ENCODE measurements at places on chromosomes 4 and X. TPM values are rescaled to one million over a fixed set of nuclear protein-coding genes. Genes with fewer than 3 reads are reported as not detected.

SOD3 gene
- 94.9 TPM for total RNA-seq

DNA sequence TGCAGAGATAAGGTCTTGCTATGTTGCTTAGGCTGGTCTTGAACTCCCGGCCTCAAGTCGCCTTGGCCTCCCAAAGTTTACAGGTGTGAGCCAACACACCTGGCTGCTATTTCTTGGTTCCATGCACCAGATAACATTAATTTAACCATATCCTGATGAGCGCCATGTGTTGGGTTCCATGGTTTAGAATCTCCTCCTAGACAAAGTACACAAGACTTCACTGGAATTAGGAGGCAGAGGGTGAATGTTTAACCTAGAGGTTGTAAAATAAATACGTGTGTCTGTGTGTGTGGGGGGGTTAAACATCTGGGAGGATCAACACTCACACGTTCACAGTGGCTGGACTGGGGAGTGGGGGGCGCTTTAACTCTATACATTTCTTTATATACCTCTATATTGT, 32.4 kb upstream of the SORCS2 start:
- DNase-seq: no peak

GRCh38 chrX:11412715-11413623, 119.8 kb downstream of the AMELX start:
- DNase-seq: no peak

DNA sequence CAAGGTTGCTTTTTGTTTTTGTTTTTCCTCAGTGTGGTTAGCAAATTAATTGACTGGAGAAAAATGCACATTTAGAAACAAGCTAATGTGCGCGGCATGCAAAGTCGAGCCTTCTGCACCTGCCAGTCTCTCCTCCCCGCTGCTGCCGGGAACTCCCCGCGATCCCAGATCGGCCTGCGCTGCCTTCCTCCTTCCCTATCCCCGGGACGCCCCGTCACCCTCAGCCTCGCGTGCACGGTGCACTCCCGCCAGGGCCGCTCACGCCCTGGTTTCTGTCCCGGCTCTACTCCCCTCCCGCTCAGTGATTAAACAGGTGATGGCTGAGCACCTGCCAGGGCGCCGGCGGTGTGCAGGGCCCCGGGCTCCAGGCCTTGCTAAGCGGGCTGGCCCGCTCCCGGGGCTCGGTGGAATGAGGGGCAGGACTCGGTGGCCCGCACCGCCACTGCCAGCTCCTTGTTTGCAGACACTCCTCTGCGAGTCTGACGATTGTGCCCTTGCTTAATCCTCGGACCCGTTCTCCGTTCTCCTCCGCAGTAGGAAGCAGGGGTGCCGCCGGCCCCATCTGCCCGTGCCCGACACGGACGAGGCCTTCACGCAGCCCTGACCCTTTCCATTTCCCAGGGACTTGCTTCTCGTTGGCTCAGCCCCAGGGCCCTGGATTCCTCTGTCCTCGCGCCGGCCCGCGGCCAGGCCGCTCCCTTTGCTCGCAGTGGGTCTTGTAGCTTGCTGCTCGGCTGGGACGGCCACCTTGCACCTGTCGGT, 143.4 kb downstream of the TRIML1 start:
- DNase-seq: no peak
